CD4-positive, alpha-beta T cell treated with Interleukin-12 subunit alpha and Interleukin-12 subunit beta, for 1 hour (primary cell): ENCODE measurements at places on chromosomes 6 and 20.

DNA sequence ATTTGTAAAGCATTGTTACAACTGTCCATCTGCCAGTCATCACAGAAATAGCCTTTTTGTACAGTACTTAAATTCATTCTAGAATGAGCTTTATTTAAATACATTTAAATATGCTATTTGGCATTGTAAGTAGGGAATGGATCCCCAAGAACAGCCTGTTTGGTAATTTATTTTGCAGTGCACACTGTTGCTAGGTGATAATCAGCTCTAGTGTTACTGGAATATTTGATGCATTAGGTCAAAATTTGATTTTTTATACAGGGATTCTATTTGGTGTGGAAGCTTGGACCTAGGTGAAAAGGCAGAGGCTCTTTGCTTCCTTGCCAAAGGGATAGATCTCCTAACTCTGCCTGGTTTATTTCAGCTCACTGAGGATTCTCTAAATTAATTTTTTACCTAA, 593.7 kb downstream of the EPM2A start:
- DNase-seq: no peak

DNA sequence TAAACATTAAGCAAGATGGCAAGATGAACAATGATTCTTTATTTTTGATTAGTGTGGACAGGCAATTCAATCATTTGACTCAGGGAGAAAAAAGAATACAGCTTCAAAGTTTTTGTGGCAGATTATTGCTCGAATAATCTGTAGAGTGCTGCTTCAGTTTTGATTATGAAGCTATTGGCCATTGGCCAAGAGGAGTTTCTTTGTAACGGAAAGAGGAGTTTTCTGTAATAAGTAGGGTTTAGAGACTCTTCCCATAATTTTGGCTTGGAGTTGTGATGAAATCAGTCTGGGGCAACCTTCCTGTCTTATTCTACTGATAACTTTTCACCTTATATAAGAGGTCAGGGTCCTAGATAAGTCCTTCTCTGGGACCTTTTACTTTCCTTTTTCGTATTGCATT, 256.7 kb upstream of the RAB32 start:
- no peak for DNase-seq

GRCh38 chr6:74366634-74367033, 670.6 kb downstream of the CD109 start:
- no peak for DNase-seq

DNA sequence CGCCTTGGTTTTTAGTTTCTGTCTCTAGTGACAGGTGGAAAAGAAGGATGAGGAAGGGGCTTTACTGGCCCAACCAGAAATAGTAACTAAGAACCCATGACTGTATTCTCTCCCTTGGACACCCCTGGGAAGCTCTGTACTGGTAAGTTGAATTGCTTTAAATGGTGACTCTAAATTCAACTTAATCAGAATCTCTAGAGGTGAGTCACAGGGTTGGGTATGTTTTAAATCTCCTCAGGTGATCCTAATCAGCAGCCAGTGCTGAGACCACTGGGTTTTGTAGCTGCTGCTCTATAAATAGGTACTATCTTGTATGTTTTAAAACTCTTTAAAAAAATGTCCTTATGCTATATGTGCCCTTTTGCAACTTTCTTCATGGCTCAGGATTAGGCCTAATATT, 314.0 kb upstream of the ECI2 start:
- no peak for DNase-seq

- no peak for DNase-seq
Measured at GRCh38 chr20:20782755-20783154, 70.3 kb upstream of the RALGAPA2 start.

DNA sequence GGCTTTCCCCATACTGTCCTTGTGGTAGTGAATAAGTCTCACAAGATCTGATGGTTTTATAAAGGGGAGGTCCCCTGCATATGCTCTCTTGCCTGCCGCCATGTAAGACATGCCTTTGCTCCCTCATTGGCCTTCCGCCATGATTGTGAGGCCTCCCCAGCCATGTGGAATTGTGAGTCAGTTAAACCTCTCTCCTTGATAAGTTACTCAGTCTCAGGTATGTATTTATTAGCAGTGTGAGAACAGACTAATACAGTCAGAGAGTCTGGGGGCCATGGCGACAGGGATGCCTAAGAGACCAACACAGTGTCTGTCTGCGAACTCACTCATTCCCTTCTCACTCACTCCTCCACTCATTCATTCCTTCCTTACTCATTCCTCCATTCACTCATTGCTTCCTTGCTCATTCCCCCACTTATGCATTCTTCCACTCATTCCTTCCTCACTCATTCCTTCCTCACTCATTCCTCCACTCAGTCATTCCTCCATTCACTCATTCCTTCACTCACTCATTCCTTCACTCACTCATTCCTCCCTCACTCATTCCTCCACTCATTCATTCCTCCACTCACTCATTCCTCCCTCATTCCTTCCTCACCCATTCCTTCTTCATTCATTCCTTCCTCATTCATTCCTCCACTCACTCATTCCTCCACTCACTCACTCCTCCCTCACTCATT, 137.5 kb upstream of the AGPAT4 start:
- DNase-seq: no peak

DNA sequence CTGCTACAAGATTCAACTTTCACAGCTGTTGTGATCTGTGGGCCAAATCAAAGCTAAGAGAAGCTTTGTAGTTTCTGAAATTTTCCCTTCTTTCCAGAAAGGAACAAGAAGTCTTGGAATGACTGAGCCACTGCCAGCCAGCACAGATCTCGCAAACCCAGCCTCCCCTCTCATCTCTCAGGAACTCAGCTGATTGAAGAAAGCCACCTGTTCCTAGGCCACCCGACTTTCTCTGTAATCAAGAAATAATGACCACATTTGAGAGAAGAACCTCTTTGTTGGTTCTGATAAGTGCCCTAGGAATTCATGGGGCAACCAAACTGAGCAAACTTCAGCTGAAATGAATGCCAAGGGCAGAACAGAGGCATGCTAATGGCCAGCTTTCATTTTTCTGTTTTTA, 61.7 kb downstream of the HDGFL1 start:
- no peak for DNase-seq

DNA sequence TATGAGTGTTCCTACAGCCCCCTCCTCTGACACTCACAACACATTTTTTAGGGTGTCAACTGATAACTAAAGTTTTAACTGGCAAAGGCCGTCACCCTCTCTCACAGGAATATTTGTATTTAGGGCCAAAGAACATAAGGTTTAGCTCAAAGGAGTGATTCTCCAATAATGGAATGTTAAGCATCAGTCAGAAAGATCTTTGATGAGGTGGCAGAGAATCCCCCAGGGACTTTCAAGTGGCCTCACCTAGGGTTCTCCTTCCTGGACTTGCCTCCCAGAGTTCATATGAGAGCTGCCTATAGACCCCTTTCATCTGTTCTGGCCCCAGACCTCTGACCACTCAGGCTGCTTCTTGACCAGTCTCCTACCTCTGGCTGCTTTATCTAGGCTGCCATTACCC, 7.4 kb upstream of the SCUBE3 start:
- DNase-seq: no peak

DNA sequence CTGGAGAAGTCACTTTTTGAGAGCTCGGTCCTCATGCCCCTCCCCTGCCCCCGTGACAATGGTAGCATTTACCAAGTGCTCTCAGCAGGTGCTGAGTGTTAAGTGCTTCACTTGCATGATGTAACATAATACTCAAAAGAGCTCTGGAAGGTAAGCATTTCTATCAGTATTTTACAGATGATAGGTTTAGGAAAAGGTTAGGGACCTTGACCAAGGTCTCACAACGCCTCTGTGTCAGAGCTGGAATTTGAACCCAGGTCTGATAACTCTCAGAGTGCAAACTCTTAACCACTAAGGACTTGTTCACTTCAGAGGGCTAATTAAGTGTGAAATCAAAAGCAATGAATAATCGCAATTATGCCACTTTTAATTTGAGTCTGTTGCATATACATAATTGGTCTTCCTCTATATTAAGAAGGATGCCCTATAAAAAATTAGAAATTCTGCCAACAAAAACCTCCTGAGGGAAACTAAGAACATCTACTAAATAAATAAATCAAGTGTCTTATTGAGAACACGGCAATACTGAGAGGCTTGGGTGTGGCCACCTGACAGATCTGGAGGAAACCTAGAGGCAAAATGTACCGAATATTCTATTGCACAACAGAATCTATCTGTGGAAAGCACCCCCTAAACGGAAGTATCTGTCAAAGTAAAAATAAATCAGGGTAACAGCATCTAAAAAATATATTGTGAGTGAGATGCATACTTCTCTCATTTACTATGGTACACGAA, 109.8 kb downstream of the BACH2 start:
- DNase-seq: peak; percentile 43

DNA sequence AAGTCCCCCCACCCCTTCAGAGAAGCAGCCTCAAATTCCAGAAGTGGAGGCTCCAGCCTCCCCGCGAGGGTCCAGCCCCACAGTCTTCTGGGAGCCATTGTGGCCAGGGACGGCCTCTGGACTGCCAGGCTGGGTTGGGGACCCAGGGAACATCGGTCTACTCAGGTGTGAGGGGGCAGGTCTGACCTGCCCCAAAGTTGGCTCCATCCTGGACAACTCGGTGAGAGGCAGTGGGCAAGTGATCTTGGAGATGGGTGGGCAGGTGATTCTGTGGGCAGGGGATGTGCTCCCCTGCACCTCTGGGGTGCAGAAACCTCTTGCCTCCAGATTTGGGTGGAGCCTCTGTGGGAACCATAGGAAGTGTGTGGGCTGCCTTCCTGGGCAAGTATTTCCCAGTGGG, 12.2 kb upstream of the SLC22A7 start:
- DNase-seq: no peak

GRCh38 chr20:43899274-43900120, 15.2 kb upstream of the TOX2 start:
- no peak for DNase-seq
